NCI-H446 treated with DMSO at 0.1 percent for 48 hours (cell line): ENCODE measurements at places on chromosomes 1 and 21.

GRCh38 chr1:51564124-51564523, 45.1 kb upstream of the EPS15 start:
- DNase-seq, result no peak

DNA sequence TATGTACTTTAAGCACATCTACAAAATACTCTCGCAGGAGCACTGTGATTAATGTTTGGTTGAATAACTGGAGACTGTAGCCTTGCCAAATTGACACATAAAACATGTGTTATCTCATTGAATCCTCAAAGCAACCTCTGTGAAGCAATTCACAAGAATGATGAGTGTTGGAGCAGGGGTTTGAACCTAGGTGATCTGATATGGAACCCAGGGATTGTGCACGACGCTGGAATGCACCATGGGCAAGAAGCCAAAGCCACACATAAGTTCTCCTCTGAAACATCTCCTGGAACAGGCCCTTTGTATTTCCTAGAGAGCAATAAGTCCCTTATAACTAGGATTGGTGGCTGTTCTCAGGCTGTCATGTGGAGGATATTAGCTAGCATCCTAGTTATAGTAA, 124.6 kb upstream of the IVNS1ABP start:
- no peak for DNase-seq

GRCh38 chr1:95475686-95476457, 241.9 kb downstream of the RWDD3 start:
- DNase-seq, result no peak

DNA sequence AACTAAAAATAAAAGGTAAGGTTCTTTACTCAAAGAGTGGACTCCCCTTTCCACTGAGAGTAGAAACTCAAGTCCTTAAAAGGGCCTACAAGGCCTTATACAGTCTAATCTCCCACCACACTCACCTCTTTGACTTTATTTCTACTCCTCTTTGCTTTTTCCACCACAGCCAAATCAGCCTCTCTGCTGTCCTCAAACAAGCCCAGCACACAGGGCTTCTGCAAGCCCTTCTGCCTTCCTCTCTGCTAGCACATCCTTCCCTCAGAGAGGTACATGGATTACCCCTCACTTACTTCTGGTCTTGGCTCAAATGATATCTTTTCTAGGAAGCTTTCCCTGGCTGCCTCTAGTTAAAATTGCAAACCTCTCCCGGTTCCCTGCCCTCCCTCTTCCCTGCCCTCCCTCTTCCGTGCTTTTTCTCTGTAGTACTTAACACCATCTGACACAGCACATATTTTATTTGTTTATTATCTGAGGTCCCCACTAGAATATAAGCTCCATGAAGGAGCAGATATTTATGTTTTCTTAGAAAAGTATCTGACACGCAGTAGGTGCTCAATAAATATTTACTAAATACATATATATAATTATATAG, 1.7 kb downstream of the LYST start:
- DNase-seq, result no peak

GRCh38 chr1:18526436-18527275, 45.9 kb downstream of the KLHDC7A start:
- no peak for DNase-seq

- no peak for DNase-seq
These were observed 9.0 kb downstream of the GSTM5 start for GRCh38 chr1:109721042-109721441.

- DNase-seq, result no peak
These were observed 58.7 kb downstream of the SMYD3 start for GRCh38 chr1:246448373-246448772.

DNA sequence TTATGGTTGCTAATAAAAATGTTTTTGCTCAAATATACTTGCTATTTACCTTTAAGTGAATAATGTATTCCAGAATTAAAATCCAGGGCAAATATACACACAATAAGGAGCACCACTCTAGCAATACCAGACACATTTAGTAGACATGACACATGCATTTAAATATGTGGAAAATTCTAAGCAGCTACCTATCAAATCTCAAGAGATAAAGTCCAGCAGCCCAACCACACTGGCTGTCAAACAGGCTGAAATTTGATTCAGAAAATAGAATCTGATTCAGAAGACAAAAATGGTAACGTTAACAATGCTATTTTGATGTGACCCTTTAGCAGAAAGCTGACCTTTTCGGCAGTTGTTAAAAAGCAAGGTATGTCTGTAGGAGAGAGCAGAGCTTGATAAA, 42.3 kb downstream of the PLEKHO1 start:
- DNase-seq, result no peak

- peak; percentile 48 for DNase-seq
These were observed 20.5 kb upstream of the SIPA1L2 start for GRCh38 chr1:232650418-232650817.
